ENCODE measurements at places on chromosomes 3 and 15.

DNA sequence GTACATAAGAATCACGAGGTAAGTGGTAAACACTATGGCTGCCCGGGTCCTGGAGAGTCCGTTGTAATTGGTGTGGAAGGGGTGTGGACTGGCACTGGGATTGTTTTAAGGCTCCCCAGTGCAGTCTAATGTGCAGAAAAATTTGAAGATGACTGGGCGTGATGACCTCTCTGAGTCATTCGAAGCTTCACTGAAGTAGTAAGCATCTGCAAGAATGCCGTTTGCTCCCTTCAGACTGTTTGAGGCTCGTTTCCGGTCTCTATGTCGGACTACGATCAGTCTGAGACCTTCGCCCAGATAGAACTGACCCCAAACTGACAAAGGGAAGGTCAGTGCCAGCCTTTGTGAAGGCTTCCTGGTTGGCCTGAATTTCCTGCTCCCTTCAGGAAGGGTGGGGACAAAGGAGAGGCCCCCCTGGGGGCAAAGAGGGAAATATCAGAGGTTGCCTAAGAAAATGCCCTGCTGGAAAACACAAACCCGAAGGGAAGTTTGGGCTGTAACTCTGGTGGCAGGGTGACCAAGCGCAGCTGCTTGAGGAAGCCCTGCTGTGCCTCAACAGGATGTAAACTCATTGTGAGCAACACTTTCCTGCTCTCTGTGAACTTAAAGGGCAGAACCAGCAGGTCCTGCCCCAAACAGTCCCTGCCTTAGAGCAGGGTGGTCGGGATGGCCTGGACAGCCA lies 34.6 kb downstream of the BTD start:
- DNase-seq, result no peak

- no peak for DNase-seq
Measured at GRCh38 chr3:116302087-116302747, 143.1 kb downstream of the LSAMP start.

DNA sequence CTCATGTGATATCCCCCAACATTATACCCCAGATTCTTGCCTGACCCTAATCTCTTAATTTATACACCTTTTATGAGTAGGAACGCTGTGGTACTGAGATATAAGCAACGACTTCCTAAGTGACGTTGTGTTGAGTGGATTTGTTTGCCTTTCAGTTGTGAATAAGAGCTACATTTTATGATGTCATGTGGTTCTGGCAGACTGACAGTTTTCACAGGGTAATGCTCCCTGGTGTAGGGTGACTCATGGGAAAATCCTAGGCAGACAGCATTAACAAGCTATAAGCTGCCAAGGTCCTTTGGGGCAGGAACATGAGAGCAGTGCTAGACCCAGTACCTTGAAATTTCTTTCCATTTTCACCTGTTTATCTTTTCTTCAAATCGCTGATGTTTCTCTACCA lies 11.2 kb downstream of the C3orf52 start:
- no peak for DNase-seq

DNA sequence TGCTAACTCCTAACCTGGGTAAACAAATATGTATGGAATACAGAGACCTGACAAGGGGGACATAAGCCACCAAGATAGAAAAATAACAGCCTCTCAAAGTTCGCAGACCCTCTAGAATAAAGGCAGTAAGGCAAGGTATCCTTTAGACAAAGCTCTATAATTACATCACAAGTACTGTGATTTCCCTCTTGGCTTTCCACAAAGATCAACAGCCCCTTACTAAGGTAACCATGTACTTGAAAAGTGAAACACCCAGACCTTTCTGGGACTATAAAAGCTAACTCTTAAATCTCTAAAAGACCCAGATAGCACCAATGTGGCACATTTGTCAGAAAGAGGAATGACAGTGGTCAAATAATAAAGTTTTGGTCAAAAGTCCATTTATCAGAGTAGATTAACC lies 51.9 kb downstream of the TBL1XR1 start:
- DNase-seq, result no peak

DNA sequence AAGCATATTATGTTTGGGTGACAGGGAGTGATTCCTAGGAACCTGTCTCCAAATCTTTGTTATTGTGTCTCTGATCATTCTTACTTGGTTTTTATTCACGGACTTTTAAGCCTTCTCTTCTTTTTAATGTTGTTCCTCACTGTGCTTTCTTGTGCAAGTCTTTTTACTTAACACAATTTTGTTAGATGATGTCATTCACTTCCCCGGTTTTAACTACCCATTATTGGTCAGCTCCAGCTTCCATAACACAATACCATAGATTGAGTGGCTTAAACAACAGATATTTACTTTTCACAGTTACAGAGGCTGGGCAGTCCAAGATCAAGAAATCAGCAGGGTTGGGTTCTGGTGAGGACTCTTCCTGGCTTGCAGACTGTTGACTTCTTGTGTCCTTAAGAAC lies 436.3 kb upstream of the CBLB start:
- no peak for DNase-seq

- DNase-seq, result no peak
Measured at GRCh38 chr15:98970799-98971198, 36.8 kb downstream of the PGPEP1L start.

- DNase-seq, result no peak
Measured at GRCh38 chr3:46848271-46849044, 14.8 kb downstream of the MYL3 start.

GRCh38 chr15:69398491-69398891 lies 15.7 kb upstream of the KIF23 start:
- DNase-seq, result no peak

- peak; percentile 54 for DNase-seq
Measured at GRCh38 chr3:46496746-46497555, 825 bp upstream of the RTP3 start.

DNA sequence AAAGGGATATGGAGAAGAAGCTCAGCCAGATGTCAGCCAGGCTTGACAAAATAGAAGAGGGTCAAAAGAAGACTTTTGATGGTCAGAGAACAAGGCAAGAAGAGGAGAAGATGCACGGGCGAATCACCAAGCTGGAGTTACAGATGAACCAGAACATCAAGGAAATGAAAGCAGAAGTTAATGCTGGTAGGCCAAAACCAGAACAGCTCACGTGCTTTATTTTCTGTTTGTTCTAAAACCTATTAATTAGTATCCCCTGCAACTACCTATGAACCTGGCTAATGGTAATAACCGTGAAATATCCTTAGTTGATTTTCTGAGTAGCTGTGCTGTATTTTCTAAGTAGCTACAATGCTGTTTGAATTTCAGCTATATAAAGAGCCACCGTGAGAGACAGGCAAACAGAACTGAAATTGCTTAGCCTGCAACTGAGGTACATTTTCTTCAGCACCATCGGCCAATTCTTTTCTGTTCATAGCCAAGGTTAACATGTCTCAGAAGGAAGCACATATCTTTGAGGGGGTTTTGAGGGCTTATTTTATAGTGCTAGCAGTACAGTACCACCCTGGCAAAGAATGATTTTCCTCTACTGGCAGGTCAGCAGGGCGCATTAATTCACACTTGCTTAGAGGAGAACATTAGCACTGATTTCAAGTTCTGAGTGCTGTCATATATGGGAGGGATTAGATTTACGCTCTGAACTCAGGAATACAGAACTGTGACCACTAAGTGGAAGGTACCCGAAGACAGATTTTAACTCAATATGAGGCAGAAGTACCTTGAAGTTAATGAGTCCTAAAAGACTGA lies 78.9 kb downstream of the FAM81A start:
- no peak for DNase-seq

DNA sequence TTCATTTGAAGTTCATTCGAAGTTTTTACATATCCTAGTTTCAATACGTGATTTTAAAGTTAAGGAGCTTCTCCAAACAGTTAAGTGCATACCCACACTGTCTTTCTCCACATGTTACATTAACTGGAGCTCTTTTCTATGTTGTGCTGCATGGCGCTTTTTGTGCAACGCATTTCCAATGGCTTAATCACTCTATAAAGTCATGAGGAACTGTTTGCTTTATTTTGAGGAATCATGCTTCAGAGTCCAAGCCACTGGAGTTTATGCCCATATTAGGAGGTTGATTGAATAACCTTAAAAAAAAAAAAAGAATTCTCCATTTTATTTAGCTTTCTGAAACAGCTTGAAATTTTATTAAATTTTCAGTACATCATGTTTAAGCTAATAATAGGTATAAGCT lies 109.4 kb upstream of the MBNL1 start:
- DNase-seq, result no peak

DNA sequence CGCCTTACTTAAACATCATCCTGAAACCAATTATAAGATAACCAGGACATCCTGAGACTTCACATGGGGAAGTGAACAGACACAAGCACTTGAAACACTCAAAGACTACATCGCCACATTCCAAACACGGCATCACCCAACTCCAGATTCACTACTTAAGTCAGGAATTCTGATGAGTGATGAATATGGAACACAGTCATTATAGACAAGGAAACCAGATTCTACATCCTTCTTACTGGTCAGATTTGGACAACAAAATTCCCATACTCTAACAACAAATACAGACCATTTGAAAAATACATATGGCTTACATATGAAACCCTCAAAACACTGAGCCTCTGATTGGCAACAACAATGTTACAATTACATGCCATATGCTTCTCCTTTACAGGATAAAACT lies 13.1 kb upstream of the RBSN start:
- DNase-seq, result no peak

DNA sequence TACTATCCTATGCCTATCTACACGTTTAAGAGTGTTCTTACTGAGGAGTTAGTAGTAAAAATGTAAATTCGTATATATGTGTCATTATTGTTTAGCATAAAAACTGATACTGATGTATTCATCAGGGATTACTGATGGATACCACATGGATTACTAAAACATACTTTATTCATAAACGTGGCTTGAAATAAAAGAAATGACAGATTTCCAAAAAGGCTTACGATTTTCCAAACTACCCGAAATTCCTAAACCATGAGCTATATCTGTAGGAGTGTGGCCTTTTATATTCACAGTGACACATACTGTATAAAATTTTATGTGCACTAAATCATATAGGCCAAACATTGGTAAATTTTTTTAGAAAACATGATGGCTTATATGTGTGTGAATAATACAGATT lies 6.9 kb downstream of the TSC22D2 start:
- DNase-seq, result no peak

DNA sequence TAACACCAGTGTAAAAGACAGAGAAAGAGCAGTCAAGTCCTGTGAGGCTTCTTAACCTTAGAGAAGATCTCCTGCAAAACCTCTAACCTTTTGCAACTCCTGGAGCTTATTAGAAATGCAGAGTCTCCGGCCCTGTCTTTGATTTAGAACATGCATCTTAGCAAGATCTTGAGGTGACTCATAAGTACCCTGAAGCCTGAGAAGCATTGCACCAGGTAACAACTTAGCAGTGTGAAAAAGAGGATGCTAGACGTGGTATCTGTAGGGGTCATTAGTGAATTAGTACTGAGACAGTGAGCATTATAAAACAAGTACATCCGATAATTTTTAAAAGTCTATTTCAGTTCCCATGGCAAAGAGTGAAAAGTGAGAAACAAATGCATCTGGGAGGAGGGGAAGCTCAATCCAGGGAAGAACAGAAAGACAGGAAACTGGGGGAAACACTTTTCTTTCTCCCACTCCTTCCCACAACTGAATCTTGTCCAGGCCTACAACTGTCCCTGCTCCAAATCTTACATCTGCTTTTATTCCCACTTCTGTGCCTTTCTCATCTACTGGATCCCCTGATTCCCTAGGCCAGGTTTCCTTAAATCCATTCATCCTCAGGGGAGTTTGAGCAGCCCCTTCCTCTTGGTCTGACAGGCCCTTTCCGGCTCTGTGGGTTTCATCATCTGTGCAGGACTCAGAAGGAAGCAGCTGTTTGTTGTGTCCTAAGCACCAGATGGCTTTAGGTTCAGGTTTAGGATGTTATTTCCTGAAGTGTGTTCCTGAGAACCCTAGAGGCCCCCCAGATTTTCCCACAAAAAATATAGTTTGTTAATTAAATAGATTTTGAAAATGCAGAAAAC lies 128.1 kb upstream of the IL12A start:
- DNase-seq, result no peak

DNA sequence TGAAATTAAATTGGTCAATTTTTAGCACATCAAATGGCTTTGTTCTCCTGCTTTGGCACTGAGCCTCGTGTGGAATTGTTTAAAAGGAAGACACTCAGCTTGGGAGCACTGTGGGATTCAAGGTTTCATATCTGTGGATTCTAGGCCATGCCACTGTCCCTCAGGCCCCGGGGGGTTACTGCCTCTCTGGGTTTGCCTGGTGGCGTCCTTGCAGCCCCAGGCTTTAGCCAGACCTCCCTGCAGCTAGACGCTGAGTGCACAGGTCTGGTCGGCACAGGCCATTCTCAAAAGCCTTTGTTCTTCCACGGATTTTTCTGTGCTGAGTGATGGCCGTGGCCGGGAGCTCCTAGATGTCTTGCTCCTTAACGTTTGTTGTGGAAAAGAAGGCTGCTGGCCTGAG lies 76.2 kb downstream of the CACNA2D3 start:
- no peak for DNase-seq

GRCh38 chr15:94097552-94097951 lies 133.8 kb upstream of the MCTP2 start:
- DNase-seq, result no peak

DNA sequence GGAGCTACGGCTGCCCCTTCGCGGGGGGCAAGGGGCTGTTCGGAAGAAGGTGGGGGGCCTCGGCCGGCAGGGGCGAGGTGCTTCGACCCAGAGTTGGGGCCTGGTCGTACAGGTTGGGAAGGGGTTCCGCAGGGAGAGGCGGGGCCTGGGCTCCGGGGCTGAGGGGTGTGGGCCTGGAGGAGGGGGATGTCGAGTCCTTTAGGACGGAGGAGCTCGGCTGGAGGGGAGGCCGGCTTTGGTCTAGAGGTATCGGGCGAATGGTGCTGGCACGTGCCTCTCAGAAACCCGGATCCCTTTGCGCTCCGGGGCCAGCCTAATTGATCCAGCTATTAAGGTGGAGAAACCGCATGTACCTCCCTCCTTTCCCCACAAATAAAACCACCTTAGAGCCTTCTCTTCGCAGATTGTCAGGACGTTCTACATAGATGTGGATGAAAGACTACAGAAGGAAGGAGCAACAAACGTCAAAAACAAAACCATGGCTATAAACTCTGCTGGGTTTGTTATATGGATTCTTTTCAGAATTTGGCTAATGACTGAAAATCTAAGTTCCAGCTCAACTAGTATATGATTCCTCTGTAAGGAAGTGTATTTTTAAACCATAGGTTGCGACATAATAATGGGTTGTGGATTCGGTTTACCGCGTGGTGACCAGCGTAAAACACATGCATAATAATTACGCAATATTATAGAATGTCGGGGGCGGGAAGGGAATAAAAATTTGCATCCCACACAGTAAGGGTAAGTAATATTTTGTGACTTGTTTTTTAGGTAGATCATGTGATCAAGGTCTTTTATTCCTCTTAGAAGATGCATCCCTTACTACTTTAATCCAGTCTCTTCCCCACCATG lies 644 bp upstream of the NGLY1 start:
- peak; percentile 20 for DNase-seq

- DNase-seq, result no peak
Measured at GRCh38 chr15:84823282-84823878, 6.2 kb downstream of the ALPK3 start.

DNA sequence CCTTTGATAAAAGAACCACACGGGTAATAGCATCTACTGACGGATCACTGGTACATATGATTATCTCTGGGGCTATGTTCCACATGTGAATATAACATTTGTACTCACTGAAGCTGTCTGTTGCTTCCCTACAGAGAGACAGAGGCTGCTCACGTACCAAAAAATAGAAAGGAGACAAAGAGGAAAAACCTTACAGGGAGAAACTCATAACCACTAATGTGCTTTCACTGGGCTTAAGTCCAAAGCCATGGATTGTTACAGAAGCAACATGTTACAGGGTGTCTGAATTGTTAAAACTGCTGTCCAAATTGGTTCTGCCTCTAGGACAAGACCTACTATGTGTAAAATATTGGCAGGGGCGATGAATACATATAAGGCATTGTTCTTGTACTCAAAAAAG lies 311.9 kb downstream of the FOXP1 start:
- DNase-seq, result no peak
